ENCODE measurements at places on chromosomes 16 and 17. TPM values are rescaled to one million over a fixed set of nuclear protein-coding genes. Genes with fewer than 3 reads are reported as not detected.

DNA sequence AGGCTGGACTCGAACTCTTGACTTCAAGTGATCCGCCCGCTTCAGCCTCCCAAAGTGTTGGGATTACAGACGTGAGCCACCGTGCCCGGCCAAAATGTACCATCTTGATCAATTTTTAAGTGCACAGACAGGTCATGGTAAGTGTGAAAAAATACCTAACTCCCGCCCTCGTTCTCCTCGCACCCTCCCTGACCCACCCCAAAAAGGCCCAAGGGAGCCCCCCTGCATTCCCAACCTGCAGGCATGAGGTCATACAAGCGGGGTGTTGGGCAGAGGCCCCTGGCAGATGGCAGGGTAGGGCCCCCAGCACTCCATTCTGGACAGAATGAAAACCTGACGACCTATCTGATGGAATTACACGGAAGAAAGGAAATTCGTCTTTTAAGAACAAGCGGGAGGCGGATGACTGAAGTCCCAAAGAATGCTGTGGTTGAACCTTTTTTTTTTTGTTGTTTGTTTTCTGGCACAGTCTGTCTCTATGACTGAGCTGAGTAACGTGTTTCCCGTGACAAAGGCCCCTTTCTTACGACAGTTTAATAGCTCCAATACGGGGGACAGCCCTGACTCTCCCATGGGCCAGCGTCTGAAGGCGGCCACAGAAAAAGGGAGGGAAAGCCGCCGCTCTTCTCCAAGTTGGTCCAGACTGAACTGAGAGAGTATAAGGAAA is 376.4 kb downstream of the SLC39A11 start:
- no peak for DNase-seq

The CFAP97D1 gene
- total RNA-seq, result not detected

DNA sequence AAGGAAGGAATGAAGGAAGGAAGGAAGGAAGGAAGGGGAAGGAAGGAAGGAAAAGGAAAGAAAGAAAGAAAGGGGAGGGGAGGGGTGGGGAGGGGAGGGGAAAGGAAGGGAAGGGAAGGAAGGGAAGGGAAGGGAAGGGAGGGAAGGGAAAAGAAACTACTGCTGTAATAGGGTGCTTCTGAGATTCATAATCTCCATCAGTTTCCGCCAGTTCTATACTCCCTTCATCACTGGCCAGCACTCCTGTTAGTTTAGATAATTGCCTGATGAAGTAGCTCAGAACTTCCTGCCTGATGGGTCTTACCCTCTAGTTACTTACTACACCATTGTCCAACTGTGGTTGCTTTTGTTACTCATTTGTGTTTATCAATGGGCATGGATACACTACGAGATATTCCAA is 2.0 kb upstream of the KRTAP9-6 start:
- no peak for DNase-seq

The SERPINF2 gene
- total RNA-seq, result 1.6 TPM

The BCAR1 gene
- total RNA-seq, result 1.2 TPM

All from activated T-cell treated with anti-CD3 and anti-CD28 coated beads, Interleukin-2, amount 50 U/mL, for 72 hours (primary cell).